ENCODE measurements at places on chromosomes 6 and 20.

DNA sequence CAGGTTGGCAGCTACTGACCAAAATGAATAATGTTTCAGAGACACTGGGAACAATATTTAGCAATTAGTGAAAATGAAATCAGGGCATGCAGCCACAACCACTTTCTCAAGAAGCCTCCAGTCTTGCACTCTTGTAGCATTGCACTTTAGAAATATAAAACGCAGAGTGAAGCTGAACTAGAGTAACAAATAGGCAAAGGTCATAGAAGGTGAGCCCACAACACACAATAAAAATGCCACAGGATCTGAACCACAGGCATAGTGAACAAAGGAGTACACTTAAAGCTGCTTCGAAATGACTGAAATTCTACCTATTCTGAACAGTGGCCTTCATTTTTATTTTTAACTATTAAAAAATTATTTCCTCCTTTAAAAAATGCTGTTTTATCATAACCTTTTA, 25.0 kb downstream of the DDO start:
- DNase-seq = no peak

DNA sequence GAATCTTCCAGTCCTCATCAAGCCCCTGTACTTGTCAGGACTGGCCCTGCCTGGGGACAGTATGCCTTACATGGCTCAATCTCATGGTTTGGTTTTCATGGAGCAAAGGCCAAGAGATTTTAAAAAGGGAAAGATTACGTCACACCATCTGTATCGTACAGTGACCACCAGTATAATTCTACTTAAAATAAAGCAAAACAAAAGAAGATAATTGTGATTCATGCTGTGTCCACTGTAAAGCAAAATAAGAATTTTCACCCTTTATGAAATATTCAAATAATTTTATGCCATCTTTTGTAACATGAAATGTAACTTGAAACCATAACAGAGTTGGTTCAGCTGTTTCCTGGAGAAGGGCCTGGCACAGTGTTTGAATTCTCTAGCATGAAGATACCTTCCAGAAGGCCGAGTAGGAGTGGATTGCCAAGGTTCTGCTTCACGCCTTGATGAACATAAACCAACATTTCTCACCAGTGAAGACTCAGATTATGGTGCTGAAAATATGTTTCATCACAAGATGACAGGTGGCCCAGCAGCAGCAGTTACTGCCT, 486.5 kb downstream of the RFPL4B start:
- DNase-seq = no peak

DNA sequence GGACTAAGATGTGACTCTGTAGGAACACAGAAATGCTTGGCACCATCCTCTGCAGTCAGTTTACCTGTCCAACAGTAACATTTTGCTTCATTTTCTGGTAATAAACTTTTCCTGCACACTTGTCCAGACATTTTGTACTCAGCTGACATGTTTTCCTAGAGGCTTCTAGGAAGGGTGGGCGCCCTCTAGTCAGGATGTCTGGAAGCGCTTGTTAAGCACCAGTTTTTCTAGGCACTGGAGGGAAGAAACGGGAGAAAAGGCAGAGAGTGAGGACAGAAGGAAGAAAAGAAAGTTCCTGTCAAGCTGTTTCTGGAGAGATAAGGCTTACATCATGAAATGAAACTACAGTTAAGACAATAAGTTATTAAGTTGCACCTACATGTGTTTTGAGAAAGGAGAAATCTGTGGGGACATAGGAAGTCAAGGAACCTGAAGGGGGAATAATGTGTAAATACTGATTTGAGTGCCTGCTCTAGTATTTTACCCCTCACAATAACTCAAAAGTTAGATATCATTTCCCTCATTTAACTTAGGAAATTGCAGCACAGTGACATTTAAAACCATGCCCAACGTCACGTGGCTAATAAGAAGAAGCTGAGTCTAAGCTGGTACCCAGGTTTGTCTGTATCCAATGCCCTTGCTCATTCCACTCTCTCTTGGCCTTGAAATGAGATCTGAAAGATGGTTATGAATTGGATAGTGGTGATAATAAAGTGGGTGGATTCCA, 42.7 kb upstream of the TNFRSF21 start:
- DNase-seq = no peak

DNA sequence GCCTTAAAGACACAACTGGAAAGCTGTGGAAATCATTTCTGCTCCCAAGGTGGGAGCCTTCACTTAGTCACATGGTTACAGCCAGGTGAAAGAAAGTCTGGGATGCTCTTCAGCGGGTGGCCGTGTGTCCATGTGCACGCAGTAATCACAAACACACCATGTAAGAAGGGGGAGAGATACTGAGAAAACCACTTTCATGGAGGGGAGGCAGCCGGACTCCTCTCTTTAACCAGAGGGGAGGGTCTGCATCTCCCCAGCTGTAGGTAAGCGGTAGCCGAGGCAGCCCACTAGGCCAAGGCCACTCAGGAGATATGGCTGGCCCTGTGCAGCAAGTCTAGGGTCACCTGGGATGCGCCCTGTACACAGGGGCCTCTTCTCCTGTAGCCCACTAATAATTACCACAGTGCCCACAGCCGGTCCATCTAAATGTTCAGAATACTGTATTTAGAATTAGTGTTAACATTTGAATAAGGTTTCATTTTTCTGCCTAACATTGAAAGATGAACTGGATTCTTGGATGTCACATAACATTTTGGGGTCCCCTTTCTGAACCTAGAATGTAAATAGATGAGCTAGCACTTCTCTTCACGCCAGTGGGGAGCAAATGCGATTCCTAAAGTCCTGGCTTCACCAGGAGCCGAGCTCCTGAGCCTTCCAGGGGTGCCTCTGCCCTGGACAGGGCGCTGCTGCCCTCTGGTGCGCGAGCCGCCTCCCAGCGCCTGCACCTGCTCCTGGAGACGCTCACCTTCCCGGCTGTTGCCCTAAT, 15.9 kb downstream of the GPR31 start:
- peak; percentile 56 for DNase-seq

GRCh38 chr6:132405143-132405915, 4.1 kb upstream of the MOXD1 start:
- DNase-seq = no peak

DNA sequence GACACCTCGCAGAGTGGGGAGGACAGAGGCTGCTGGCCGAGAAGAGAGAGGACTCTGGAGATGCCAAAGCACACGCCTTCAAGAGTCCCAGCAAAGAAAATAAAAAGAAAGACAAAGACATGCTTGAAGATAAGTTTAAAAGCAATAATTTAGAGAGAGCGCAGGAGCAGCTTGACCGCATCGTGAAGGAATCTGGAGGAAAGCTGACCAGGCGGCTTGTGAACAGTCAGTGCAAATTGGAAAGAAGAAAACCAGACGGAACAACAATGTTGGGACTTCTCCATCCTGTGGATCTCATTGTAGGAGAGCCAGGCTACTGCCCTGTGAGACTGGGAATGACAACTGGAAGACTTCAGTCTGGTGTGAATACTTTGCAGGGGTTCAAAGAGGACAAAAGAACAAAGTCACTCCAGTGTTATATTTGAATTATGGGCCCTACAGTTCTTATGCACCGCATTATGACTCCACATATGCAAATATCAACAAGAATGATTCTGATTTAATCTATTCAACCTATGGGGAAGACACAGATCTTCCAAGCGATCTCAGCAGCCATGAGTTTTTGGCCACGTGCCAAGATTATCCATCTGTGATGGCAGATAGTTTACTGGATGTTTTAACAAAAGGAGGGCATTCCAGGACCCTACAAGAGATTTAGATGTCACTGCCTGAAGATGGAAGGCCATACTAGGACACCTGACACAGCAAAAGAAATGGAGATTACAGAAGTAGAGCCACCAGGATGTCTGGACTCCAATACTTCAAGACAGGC, 52.2 kb downstream of the REV3L start:
- no peak for DNase-seq

DNA sequence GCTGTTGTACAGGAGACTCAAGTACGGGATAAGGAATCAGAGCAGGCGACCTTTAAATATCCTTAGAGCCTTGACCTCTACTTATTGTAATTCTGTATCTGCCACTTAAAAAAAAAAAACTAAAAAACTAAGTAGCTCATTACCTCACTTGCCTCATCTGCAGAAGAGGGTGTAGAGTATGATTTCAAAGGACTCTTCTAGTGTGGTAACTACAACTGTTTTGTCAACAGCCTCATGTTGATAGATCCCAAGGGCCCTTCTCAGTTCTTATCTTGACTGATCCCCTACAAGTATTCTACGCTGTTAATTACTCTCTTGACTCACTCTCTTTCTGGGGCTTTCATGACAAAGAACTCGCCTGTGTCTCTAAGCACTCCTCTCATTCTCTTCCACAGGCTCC, 16.7 kb upstream of the PDYN start:
- no peak for DNase-seq

DNA sequence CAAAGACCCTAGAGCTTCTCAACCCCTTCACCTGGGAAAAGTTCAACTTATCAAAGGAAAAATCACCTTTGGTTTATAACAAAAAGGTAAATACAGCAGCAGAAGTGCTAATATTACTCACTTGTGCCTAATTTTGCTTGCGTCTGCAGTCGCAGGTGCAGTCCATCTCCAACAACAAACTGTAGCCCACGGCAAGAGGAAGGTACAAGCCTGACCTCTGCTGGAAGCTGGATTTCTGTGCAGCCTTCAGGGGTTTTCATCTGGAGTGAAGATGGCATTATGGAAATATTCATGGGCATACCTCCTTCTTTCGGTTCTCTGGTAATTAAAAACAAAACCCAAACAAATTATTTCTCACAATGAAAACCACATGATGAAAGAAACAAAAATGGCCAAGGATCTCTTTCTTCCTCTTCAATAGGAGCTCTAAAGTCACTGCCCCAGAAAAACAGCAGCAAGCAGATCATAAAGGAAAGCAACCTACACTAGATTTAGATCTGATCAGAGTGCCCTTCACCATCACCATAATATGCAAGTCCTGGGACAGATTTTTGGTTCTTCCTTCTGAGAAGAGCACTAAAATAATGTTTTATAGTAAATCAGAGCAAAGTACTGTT, 7.8 kb downstream of the UBE3D start:
- DNase-seq = peak; percentile 63

DNA sequence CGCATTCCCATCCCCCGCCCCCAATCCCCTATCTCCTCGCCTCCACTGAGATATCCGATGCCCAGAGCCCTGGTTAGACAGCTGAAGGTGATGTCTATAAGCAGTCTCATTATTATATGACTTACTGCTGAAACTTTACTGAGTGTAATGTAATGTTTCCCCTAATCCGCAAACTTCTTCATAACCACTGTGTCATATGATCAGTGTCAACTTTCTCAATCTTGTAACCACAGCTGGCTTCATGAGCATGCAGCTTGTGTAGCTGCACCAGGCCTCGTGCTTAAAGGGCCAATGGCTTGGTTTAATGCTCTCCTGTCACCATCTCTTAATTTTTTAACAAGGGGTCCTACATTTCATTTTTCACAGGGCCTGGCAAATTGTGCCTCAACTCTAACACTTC, 8.1 kb downstream of the ASIP start:
- DNase-seq = no peak

- no peak for DNase-seq
These were observed 144.1 kb downstream of the MRPL14 start for GRCh38 chr6:43983191-43983590.

DNA sequence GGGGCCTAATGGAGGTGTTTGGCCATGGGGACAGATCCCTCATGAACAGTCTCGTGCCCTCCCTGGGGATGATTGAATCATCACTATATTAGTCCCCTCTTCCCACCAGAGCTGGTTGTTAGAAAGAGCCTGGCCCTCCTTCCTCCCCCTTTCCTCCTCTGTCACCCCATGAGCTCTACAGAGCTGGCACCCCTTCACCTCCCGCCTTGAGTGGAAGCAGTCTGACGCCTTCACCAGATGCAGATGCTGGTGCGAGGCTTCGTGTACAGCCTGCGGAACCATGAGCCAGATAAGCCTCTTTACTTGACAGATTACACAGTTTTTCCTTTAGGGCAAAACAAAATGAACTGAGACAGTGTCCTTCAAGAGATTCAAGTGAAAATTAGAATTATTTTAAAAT, 74.4 kb upstream of the RIPOR2 start:
- DNase-seq = no peak

DNA sequence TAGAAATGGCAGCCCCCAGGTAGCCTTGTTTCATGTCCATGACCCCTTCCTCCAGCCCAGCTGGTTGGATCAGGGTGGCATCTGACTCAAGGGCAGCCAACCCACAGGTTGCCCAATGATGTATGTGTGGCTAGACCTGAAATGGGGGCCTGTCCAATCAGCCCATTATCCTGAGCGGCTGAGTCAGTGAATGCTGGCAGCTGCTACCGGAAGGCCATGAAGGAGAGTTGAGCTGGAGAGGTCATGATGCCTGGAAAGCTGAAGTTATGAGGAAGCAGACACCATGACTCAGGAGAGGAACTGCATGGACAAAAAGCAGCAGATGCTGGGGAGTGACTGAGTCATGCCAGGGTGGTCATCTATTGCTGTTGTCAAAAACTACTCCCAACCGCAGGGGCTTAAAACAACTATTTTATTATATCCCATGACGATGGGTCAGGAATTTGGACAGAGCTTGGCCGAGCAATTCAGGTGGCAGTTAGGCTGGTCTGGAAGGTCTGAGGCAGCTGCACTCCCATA, 67.3 kb downstream of the MDGA1 start:
- no peak for DNase-seq

GRCh38 chr6:34791701-34792604, at the start of gene BLTP3A:
Gene BLTP3A, plus strand, starts transcription at chr6:34792083. Its CDS starts 168 bp downstream, at chr6:34792251.
- DNase-seq = peak; percentile 79

GRCh38 chr20:1775117-1775516, 117.5 kb upstream of the SIRPG start:
- DNase-seq = peak; percentile 40

- DNase-seq = no peak
These were observed 32.0 kb upstream of the GCM1 start for GRCh38 chr6:53180678-53181077.

DNA sequence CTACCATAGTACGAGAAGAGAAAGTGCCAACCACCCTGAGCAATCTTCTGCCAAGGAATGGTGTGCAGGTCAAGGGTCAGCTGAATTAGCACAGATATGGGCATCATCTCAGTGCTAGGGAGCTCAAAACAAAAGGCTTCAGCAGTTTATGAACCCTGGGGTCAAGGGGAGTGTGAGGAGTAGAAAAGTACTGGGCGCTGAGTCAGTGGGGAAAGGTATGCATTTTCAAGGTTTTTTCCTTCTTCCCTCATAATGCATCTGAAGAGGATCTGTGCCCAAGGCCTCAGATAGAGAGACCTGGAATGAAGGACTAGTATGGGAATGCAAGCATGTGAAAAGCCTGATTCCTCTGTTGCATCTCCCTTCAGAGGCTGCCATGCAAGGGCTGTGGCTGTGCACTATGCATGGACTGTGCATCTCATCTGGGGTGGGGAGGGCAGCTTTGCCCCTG, 81.7 kb downstream of the PERP start:
- no peak for DNase-seq

DNA sequence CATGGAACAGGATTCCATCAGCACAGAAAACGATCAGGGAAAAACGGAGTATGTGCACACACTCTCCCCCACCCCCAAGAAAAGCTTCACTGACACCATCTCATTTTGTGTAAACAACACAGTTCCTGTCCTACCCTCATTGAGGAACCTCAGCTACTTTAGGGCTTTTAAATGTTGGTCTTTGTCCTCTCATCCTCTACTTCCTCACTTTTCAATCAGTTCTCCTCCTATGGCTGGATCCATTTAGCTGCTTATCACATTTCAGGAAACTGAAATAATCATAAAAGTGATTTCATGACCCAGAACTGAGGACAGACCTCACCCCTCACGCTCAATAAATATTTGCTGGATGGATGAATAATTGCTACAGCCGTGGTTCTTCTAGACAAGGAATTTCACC, 33.1 kb upstream of the PNRC1 start:
- no peak for DNase-seq

GRCh38 chr6:107264357-107264840, 149.1 kb upstream of the BEND3 start:
- no peak for DNase-seq

GRCh38 chr6:53811746-53812145, 16.9 kb downstream of the LRRC1 start:
- DNase-seq = no peak
